HFFc6 (cell line): ENCODE measurements at places on chromosomes 1 and 21. TPM values are rescaled to one million over a fixed set of nuclear protein-coding genes. Genes with fewer than 3 reads are reported as not detected.
A peak's percentile ranks its signal among the peaks of the same experiment; 100 is the strongest.

DNA sequence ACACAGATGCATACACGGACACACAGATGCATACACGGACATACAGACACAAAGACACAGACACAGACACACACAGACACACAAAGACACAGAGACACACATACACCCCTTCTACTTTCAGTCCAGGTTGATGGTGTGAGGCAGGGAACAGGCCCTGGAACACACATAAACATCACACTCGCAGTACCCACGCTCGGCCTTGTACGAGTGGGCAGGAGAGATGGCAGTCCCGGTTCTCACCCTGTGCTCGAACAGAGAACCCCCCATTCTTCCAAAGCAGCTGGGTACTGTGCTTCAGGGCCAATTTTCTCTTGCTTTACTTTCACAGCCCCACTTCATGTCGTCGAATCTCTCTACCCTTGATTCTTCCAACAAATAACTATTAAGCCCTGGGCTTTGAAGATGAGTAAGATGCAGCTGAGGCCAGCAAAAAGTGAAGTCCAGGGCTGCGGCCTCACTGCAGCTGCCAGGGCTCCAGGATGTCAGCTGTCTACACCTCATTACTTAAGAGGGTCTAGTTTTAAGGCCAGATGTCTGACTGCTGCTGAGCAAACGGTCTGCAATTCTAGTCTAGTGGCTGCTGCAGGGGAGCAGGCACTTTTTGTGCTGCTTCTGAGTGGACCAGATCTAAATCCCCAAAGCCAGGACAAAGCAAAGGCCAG, 90.1 kb downstream of the PGBD5 start:
- no peak for DNase-seq

GRCh38 chr1:93827128-93827527, 51.9 kb downstream of the DNTTIP2 start:
- no peak for DNase-seq

Gene RGS7
- total RNA-seq: 2.1 to 3.0 TPM (median 2.7 TPM) in 3 replicates

DNA sequence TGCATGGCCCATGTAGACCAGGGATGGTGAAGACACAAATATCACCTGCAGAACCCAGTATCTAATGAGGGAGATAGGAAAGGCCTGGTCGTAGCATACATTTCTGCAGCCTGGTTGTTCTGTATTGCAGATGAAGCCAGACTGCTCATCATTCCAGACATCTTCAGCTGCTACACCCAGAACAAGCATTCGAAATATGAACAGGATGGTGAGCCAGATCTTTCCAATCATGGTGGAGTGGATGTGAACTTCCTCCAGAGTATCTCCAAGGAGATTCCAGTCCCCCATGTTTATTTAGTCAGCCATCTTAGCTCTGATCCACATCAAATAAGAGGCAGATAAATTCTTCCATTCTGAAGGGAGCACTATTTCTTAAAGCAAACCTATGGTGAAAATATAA, 2.7 kb upstream of the MYCBP start:
- DNase-seq: no peak

DNA sequence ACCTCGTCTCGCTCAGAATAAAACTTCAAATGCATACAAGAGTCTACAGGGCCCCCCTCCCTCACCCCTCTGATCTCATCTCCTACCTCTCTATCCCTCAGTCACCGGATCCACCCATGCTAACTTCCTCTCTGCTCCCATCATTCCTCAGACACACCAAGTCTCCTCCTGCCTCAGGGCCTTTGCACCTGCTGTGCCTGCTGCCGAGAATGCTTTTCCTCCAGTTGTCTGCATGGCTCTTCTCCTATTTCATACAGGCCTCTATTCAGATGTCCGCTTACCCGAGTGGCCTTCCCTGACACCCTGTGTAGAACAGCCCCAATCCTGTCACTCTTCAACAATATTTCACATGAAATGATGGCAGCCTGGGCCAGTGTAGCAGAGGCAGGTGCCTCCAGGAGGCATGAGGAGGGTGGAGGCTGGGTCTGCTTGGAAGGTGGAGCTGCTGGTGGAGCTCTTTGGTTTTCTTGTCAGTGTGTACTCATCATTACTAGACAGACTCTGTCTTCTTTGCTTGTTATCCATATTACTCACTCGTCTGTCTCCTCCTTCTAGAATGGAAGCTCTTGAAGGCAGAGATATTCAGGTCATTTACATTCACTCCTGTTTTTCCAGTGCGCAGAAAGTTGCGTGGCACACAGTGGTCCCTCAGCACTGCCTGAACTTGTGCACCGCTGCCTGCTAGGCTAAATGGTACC, 4.2 kb downstream of the SH2D2A start:
- DNase-seq: no peak

Gene CCT8
- total RNA-seq: 221 and 236 TPM in 2 replicates

DNA sequence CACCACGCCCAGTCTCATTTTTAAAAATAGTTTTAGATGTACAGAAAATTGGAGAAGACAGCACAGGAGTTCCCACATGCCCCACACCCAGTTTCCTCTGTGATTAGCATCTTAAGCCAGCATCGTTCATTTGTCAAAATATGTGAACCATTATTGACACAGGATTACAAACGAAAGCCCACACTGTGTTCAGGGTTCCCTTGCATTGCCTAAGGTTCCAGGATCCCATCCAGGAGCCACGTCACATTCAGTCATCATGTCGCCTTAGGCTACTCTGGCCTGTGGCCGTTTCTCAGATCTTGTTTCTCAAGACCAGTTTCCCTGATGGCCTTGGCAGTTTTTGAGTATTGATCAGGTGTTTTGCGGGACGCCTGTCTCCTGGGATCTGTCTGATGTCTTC, 34.7 kb upstream of the TNFRSF1B start:
- DNase-seq: peak; percentile 86

GRCh38 chr1:188652678-188653077, 1823.9 kb downstream of the PLA2G4A start:
- DNase-seq: peak; percentile 6

Gene LCE1C
- not detected in 2 replicates for total RNA-seq

DNA sequence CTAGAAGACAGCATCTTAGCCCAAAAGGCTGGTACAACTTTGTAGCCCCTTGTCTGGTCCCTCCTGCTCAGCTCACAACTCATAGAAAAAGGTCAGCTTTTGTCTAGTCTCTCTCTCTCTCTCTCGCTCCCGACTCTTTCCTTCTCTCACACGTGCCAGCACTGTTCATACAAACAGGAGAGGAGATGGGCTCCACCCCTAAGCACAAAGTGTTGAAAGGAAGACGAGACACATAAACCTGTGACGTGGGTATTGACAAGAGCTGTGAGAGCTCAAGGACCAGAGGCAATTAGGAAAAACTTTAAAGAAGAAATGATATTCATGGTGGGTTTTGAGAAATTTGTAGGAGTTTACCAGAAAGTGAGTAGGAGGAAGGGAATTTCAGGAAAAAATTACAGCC, 23.6 kb upstream of the KCNC4 start:
- no peak for DNase-seq

GRCh38 chr21:40672602-40673001, 174.4 kb downstream of the DSCAM start:
- DNase-seq: no peak

DNA sequence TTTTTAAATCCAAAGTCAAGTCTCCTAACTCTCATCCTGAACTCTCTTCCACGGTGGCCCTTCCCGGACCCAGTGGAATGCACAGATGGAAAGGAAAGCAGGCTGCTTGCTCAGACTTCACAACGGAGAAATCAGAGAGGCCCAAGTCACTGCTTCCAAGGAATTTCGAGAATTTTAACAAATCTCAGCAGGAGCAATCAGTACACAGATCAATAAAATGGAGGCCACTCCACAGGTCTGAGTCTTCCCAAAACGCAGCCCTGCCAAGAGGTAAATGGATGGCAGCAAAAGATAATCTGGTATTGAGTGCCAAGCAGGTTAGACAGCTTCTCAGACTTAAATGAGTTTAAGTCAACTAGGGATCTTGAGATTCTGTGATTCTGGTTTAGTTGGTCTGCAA, 81.1 kb upstream of the TIAM1 start:
- no peak for DNase-seq

DNA sequence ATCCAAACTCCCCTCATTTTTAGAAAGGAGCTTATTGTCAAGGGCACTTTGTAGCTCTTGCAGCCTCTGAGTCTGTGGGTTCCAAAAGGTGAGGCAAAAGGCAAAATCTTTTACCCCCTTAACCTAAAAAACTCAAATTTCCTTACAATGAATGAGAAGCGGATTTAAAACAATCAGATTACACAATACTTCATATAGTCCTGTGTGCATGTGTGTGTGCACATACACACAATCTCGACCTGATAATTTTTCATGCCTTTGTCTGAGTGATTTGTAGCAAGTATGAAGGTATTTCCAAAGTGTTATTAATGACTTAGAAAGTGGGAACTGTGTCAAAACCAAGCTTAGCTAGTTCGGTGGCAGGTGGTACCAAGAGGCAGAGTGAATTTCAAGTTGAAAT, 42.9 kb downstream of the GRIK1 start:
- no peak for DNase-seq

- no peak for DNase-seq
Measured at GRCh38 chr1:39488793-39489566, 2.5 kb upstream of the BMP8A start.

DNA sequence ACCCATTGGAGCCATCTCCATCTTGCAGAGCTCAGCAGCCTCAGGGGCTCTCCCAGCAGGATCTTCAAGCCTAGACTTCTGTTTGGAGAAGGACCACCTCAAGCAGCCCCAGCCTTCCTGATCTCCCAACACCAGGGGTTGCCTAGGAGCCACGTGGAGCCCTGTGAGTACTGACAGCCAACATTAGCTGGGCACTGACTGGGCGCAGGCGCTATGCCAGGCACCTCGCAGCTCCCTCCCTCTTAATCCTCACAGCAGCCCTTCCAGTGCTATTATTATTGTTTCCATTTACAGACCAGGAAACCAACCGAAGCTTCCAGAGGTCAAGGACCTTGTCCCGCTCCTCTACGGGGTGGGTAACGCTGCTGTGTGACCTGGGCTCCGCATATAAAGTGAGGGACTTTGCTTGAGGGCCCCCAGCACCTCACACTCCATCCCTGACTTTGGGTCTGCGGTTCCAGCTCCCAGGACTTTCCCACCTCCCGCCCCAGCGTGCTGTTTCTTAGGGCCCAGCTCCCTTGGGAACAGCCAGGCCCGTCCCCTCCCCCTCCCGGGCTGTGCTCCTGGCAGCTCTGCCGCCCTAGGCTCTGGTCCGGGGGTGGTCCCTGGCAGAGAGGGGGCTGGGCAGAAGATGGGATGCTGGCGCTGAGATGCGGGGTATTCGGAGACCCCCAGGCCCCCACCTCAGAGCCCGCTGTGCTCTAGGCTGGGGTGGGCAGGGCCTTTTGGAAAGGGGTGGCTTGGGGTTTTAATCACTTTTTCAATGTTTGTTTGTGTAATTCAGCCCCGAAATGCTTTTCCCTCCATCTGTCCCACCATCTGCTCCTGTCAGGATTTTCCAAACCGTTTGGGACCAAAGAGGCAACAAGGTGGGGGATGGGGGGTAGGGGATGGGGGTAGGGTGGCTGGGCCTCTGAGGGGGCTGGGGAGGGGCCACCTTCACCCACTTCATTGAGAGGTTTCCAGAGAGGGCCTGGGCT, 4.1 kb upstream of the HPCA start:
- no peak for DNase-seq

DNA sequence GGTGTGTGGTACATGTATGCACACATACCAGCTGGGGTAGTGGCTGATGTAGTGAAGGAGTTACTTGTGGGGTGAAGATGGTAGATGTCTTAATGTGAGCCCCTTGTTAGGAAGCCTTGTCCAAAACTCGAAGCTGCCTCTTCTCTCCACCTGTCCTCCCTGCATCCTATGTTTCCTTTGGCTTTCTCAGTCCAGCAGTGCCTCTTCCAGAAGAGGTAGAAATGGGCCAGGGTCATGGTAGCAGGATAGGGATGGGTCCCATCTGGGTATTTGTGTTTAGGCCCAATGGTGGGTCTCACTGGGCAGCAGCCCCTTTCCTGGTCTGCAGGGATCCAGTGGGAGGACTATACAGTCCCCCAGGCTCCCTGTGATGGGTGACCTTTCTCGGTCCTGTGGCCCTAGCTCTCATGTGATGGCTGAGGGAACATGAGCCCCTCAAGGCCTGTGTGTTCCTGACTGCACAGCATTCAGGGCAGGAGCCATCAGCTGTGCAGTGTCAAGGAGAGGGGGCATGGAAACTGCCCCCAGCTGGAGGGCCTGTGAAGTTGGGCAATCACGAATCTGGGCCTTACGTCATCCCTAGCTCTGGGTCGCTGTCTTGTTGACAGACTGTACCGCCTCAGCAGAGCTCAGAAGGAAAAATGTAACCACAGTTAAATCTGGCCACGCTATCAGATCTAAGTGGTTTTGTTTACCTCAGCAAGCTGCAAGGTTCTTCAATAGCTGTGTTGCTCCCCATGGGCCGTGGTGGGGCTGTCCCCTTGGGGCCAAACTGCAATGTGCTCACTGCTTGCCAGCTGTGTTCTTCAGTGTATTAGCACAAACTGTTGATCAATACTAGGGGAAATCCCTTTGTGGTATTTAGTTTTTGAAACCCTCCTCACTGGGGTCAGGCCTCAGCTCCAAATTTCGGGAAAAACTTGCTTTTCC, 82.7 kb downstream of the NOS1AP start:
- DNase-seq: no peak

DNA sequence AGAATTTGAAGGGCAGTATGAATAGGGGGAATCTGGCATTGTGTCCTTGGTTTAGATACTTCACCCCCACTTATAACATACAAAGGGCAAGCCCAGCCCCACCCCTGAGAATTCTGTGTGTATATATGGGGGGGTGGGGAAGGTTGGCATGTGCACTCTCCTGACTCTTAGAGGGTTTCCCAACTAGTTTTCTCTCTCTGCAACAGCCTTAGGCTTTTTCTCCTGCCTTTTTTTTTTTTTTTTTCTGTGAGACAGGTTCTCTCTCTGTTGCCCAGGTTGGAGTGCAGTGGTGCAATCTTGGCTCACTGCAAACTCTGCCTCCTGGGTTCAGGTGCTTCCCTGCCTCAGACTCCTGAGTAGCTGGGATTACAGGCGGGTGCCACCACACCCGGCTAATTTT, 2.9 kb upstream of the ZBED6 start:
- no peak for DNase-seq

Gene RAB42
- 0.37 TPM in 1 of 3 replicates, not detected in the others for total RNA-seq

DNA sequence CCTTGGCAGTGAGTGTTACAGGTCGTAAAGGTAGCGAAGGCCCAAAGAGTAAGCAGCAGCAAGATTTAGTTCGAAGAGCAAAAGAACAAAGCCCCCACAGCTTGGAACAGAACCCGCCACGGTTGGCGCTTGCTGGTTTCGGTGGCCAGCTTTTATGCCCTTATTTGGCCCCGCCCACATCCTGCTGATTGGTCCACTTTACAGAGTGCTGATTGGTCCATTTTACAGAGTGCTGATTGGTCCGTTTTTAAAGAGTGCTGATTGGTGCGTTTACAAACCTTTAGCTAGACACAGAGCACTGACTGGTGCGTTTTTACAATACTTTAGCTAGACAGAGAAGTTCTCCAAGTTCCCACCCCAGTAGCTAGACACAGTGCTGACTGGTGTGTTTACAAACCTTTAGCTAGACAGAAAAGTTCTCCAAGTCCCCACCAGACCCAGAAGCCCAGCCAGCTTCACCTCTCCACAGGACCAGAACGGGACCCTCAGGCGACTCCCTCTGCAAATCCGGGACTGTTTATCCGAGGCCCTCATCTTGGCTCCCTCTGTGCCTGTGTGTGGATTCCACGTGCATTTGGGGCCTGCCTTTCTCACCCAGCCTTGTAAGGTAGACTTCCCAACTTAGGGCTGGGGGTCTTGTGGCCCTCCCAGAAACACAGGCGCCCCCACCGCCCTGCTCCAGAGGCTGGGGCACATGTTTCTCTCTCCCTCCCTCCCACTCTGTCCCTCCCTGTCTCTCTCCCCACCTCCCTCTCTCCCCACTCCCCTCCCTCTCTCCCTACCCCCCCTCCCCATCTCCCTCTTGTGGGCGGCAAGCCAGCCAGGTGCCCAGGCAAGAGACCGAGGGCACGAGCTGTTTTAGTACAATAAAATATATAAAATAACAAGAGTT, 12.6 kb downstream of the FTCD start:
- peak; percentile 4 for DNase-seq

Gene PTPN7
- total RNA-seq: not detected in 3 replicates
